ENCODE measurements at places on chromosomes 6 and 20.

DNA sequence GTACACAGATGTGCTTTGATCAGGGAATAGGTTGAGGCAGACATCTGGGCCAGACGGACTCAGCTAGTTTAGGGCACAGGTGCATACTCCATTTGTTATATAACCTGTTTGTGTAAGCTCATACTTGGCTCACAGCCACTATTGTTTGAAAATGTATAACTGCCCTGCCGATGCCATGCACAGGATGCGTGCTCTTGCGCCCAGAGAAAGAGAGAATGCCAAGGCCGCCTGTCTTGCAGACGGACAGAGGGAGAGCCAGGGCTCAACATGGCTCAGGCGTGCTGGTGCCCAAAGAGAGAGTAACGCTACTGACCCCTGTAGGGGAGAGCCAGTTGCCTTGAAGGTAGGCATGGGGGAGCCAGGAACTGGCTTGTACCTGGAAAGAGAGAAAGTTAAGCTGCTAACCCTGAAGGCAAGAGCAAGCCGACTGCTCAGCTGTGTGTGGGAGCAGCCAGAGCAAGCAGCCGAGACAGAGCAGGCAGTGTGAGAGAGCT, 57.7 kb downstream of the FAM229B start:
- no peak for DNase-seq

DNA sequence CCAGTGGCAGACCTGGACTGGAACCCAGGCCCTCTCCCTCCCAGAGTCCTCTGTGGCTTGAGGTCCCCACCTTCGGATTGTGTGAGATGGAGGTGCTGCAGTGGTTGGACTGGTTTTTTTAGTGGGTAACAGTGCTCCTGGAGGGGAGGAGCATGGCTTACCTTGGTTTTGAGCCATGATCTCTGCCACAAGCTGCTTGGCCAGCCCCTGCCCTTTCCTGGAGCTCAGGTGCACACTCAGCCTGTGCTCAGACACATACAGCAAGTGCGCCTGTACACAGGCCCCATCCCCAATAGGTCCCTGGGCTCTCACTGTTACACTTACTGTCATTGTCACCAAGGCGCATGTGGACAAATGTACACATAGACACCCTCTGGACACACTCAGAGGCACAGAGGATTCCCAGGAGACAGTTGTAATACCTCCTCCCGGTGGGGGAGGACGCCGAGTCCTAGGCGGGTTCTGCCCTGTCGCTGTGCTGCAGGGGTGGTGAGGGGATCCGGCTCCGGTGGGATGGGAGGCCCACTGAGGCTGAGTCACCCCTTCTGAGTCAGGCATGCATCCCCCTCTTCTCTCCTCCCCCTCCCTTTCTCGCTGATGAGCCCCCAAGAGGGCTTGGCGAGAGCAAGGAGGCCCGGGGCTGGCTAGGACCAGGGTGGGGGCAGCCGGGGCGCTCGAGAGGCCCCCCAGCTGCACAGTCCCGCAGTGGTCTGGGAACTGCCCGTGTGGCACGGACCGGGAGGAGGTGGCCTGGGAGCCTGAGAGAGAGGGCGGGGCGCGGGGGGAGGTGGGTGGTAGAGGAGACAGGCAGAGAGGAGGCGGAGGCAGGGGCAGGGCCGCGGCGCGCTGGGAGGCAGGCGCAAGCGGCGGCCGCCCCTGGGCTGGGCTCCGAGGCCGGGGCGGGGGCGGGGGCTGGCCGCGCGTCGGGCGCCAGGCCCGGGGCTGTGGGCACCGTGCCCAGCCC, 522 bp upstream of the EPB41L1 start:
- DNase-seq = no peak

- no peak for DNase-seq
Measured at GRCh38 chr20:25223765-25224720, 23.8 kb upstream of the PYGB start.

DNA sequence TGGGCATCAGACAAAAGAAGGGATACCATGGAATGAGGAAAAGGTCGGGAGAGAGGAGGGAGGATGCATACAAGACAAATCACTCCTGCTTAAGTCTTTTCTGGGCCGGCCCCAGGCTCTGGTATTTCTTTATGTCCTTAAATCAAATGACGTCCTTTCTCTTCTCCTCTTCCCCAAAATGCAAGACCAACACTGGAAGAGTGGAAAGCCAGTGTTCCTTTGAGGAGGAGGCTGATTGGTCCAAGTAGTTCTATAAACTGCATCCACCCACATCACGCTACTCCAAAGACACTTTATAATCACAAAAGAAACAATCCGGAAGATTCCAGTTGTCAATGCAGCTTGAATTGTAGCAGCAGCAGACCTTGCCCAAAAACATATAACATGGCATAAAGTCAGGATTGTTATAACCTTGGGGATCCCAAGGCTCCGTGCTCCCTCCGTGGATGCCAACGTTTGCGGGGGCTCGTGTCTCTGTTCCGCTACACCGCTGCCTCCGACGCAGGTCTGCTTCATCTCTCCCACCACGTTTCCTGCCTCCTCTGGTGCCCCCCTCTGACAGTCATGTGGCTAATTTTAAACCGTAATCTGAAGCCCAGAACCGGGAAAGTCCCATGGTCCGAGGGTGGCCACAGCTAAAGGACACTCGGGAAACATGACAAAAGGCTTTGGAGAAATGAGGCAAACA, 47.1 kb downstream of the MCUR1 start:
- peak; percentile 9 for DNase-seq

- no peak for DNase-seq
Measured at GRCh38 chr6:54060286-54060685, 51.0 kb upstream of the MLIP start.

DNA sequence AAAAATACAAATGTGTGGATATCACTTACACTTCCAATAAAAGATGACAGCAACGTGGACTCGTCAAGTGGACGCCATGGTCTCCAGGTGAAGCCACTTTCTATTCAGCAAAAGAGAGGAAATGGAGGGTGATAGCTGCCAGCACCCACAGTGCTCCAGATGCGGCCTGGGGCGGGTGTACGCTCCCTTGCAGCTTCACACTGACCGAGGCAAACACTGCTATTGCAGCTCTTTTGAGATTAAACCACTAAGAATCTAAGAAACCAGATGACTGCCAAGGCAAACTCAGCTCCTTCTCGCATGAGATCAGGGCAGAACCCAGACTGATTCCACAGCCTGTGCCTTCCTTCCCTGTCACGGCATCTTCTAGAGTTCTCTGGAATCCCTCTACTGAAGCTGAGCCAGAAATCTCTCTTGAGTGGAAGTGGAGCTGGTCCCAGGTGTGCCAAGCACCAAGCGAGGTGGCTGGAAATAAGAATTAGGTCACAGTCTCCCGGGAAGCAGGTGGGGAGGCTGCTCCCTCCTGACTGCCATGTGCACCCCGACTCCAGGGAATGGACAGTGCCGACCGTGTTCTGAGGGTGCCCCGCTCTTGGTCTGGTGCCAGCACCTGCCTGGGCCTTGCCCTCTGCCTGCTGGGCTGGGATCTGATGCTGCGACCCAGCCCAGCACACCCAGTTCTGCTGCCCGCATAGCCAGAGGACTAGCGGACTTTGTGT, 90.1 kb upstream of the AFDN start:
- no peak for DNase-seq

DNA sequence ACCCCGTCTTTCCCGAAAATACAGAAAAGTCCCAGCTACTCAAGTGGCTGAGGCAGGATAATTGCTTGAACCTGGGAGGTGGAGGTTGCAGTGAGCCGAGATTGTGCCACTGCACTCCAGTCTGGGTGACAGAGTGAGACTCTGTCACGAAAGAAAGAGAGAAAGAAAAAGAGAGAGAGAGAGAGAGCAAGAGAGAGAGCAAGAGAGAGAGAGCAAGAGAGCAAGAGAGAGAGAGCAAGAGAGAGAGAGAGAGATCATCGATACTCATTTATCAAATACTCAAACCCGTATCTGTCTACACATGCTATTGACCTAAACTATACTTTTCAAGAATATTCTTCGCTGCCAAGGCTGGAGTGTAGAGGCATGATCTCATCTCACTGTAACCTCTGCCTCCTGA, 28.2 kb upstream of the SALL4 start:
- no peak for DNase-seq

DNA sequence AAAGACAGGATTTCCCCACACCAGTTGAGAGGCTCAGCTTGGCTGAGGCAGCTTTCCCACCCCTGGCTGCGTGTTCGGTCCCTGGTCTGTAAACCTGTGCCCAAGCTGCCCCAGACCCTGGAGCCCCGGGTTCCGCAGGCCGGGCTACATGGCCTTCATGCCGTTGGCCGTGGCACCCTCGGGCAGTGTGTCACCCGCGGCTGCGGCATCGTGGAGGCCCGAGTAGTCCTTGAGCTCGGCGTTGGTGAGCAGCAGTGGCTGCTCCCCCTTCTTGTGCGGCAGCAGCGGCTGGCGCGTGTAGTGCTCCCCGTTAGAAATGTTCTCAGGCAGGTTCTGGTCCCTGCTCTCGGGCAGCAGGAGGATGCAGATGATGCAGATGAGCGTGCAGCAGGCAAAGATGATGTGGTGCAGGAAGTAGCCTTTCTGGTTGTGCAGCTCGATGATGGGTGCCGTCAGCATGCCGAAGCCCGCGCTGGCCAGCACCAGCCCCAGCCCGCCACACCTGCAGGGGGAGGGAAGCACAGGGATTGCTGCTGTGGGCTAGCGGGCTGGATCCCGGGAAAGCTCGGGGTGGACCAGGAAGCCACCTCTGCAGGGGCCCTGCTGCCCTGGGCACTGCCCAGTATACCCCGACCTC, 14.3 kb downstream of the PSMG4 start:
- DNase-seq = no peak

- no peak for DNase-seq
Measured at GRCh38 chr6:5752391-5752680, 254.4 kb downstream of the NRN1 start.

- DNase-seq = no peak
Measured at GRCh38 chr6:152874846-152875568, 107.8 kb downstream of the FBXO5 start.

DNA sequence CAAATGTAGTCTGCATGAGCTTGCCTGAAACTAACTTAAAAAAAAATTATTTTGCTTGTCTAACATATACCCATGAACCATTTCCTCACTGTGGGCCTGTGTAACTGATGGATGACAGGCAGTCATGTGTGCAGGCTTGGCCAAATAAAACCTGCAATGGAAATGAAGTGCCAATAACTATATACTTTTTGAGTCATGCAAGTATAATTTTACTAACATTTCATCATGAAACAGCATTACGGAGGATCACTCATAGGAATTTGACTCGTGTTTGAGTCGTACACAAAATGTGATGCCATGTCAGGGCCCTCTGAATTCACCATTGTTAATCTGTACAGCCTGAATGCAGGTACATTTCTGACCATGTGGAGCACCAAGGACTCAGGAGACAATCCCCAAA, 46.6 kb downstream of the HDDC2 start:
- DNase-seq = no peak

DNA sequence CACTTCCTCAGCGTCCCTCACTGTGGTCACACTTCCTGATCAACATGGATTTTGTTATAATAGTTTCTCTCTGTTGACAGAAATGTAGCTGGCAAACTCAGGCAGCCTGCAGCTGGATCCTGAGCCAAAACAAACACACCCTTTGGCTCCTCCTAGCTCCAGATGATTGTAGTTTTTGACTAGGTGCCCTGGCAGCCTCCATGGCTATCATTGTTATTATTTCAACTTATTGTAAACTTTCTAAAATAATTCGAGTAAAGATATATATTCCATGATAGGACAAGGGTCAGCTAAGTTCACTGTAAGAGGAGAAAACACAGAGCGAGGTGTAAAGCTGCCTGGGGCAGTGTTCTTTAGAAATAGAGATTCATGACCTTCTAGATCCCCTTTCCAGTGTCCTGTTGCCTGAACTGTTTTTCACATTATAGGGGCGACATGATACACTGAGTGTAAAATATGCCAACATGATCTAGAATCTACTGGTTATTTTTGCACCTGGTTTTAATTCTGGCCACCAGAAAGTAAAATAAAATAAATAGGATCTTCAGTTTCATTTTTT, 98.2 kb upstream of the HDGFL1 start:
- DNase-seq = no peak

GRCh38 chr20:24756292-24757025, 192.6 kb upstream of the CST7 start:
- no peak for DNase-seq

DNA sequence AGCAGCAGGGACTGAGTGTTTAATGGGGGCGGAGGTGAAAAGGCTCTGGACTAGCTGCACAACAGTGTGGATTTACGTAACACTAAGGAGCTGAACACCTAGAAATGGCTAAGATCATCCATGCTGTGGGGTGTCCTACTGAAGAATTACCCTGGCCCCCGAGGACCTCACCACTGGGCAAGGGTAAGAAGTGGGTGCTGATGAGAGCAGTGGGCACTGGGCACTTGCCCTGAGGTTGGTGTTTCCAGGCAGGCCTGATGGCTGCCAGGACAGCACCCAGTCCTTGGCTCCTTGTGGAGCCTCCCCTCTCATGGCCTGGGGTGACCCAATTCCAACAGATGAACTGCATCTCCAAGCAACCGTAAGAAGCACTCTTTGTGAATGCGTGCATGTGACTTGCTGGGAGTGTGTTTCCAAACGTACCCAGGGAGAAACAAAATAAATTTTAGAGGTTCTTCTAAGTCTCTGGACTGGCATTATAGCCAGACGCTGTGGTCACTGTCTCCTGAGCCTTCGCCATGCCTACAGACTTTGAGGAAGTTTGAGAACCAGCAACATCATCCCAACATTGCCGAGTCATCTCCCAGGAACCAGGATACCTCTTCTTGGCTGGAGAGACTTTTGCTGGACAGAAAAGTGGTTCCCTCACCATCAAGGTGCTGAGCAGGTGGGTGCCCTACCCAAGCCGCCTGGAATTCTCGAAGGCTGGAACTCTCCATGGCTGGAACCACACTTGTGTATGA, 245.9 kb downstream of the ERMARD start:
- no peak for DNase-seq

GRCh38 chr6:85251300-85251699, 198.6 kb upstream of the NT5E start:
- DNase-seq = no peak

DNA sequence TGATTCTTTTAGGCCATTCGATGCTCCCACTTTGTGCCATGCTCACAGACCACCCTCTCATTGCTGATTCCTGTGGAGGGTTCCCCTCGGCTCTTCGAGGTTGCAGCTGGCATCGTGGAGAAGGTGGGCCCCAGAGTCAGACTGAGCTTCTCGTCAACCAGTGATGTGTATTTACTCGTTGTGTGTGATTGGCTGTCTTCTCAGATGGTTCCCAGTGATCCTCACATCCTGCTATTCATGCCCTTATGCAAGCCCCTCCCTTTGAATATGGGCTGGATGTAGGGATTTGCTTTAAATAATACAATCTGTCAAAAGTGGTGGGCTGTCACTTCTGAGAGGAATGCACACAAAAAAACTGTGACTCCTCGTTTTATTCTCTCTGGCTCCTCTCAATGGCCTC, 99.6 kb upstream of the ENPP5 start:
- DNase-seq = no peak

DNA sequence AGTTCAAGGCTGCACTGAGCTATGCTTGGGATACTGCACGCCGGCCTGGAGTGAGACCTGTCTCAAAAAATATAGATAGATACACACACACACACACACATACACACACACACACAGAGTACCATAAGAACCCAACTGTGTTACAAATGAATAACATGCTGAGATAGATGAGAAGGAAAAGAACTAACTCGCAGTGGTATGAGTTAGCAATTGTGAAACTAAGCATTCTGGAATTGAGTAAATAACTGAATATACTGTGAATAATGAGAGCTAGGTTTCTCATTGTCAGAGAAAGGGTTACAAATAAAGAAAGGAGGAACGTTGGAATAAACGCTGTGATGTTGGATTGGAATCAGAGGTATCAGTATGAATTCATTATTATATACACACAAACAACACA, 14.6 kb upstream of the FAXC start:
- DNase-seq = no peak

- DNase-seq = no peak
Measured at GRCh38 chr6:71259888-71260604, 28.6 kb upstream of the OGFRL1 start.

GRCh38 chr6:9494864-9495263, 920.0 kb downstream of the TFAP2A start:
- DNase-seq = no peak

Measured in GF-D8 (cell line).